ENCODE measurements at places on chromosomes 1 and 21. TPM values are rescaled to one million over a fixed set of nuclear protein-coding genes. Genes with fewer than 3 reads are reported as not detected.

Gene PLPP3
- total RNA-seq, result 3.8 TPM

GRCh38 chr1:58003059-58003458 lies 543.5 kb downstream of the OMA1 start:
- DNase-seq, result no peak

- no peak for DNase-seq
Observed at GRCh38 chr1:226863446-226863845, 7.0 kb upstream of the PSEN2 start.

- no peak for DNase-seq
Observed at GRCh38 chr21:26964170-26964778, 2.6 kb downstream of the ADAMTS5 start.

GRCh38 chr1:206651958-206652890 lies 16.9 kb downstream of the DYRK3 start:
- DNase-seq, result no peak

DNA sequence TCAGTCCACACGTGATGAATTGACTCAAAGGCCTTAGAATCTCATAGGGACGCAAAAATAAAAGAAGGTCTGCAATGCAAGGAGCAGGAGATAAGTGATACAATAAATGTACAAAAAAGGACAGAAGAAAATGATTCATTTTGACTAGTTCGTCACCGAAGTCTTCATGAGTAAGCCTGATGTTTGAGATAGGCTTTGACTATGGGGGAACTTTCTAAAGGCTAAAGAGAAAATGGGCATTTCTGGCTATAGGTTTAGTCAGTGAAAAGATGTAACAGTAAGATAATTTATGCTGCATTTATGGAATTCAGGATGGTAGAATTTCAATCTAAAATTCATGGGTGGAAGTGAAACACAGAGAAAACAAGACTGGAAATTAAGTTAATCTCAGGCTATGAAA lies 163.0 kb downstream of the ADGRL4 start:
- DNase-seq, result no peak

Gene CD1E
- total RNA-seq, result not detected

DNA sequence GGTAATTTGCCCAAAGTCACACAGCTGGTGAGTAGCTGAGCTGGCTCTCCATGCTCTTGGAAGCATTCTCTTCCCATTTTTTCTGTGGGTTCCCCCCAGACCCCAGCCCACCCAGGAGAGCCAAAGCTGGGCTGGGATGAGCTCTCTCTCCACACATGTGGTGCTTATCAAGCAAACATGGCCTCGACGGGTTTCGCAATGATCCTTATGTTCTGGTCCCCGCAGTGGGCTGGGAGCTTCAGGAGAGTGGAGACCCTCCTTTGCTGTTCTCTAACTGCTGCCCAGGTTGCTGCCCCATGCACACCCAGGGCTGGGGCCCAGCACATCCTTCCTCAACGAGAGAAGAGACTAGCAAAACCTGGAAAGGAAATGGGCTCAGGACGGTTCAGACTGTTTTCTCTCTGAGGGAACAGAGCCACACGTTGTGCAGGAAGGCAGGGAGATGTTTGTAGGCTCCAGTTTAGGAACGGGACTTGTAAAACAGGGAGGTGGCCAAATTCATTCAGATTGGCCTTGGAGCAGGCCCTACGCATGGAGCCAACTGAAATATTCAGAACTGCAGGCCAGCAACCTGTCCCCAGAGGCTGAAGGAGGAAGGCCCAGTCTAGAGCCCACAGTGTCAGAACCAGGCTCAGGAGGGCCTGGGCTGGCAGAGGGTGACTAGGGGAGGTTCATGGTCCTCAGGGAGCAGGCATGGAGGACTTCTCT lies 27.2 kb upstream of the CSF1 start:
- no peak for DNase-seq

- no peak for DNase-seq
Observed at GRCh38 chr1:109047339-109047738, 5.4 kb upstream of the WDR47 start.

DNA sequence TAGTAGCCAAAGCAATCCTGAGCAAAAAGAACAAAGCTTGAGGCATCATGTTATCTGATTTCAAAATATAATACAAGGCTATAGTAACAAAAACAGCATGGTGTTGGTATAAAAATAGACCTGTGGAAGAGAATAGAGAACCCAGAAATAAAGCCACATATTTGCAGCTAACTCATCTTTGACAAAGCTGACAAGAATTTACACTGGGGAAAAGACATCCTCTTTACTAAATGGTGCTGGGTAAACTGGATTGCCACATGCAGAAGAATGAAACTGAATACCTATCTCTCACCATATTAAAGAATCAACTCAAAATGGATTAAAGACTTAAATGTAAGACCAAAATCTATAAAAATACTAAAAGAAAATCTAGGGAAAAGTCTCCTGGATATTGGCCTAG lies 59.5 kb upstream of the CD55 start:
- no peak for DNase-seq

All from HT-29 (cell line).